NAMALWA (cell line): ENCODE measurements at places on chromosomes 6 and 20.

DNA sequence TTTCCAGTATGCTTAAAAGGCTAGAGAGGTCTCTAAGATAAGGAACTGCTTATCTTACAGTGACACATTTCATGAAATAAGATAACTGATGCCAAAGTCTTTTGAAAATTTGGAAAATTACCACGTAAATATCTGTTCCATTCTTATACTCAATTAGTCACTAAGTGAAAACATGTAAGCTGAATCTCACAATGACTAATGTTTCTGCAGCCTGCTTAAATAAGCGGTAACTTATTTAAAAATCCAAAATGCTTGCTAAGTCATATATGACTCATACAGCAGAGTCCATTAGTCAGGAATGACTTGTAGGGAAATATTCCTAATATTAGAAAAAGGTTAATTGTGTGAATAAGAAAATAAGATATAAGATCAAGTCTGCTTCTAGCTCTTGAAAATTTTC is 27.8 kb upstream of the LGSN start:
- no peak for DNase-seq

DNA sequence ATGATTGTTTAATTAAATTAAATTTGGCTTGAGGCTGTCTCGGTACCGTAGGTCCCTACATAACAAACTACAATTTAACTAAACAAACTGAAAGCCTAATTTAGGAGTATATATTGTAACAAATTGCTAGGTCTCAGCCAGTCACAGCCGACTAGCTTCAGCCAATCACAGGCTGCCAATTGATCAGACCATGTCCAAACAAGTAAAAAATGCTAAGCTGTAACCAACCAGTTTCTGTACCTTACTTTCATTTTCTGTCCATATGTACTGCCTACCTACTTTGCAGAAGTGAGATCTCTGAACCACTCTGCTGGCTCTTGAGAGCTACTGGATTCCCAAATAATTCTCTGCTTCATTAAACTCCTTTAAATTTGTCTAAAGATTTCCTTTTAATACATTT is 648.0 kb upstream of the GJE1 start:
- DNase-seq, result peak; percentile 84

DNA sequence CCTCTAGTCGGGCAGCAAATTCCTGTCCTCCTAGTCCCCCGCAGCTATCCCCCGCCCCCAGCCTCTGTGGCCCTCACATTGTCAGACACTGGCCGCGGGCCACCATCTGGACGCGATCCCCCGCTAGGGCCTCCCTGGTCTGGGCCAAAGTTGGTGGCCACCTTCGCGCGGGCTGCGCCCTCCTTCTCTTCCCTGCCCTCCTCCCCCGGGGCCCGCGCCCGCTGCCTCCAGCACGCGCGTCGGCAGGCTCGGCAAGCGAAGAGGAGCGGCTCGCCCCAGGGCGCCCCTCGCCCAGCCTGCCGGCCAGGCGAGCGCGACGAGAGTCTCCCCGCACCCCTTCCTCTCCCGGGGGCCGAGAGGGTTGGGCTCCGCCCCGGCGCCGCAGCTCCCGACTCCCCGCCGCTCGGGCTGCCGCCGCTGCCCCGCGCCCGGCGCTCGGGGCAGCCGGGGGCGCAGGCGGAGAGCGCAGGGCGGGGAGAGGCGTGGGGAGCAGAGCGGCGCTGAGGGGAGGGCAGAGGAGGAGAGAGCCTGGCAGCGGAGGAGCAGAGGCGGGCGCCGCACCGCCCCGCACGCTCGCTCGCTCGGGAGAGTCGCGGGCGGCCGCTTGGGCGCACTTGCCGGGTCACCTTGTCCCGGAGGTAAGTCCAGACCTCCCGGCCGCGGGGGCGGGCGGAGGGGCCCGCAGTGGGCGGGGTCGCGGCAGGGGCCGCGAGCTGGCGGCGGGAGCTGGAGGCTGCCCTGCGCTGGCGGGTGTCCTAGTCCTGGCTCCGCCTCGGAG is at the start of gene SYNDIG1:
Gene SYNDIG1 (plus strand): TSS at position 514 of the 778 bp plus-strand sequence. CDS start 73,469 bp downstream, outside the sequence.
- DNase-seq, result no peak

- no peak for DNase-seq
Measured at GRCh38 chr6:16482702-16483314, 244.4 kb downstream of the GMPR start.

- DNase-seq, result peak; percentile 57
Measured at GRCh38 chr6:149862922-149863697, 1.0 kb downstream of the LRP11 start.
